AML-193 (cell line): ENCODE measurements at places on chromosomes 13 and 19.

- DNase-seq, result no peak
Observed at GRCh38 chr19:56769650-56770049, 70.9 kb downstream of the PEG3 start.

GRCh38 chr19:30775956-30776355 lies 403.8 kb downstream of the ZNF536 start:
- no peak for DNase-seq

DNA sequence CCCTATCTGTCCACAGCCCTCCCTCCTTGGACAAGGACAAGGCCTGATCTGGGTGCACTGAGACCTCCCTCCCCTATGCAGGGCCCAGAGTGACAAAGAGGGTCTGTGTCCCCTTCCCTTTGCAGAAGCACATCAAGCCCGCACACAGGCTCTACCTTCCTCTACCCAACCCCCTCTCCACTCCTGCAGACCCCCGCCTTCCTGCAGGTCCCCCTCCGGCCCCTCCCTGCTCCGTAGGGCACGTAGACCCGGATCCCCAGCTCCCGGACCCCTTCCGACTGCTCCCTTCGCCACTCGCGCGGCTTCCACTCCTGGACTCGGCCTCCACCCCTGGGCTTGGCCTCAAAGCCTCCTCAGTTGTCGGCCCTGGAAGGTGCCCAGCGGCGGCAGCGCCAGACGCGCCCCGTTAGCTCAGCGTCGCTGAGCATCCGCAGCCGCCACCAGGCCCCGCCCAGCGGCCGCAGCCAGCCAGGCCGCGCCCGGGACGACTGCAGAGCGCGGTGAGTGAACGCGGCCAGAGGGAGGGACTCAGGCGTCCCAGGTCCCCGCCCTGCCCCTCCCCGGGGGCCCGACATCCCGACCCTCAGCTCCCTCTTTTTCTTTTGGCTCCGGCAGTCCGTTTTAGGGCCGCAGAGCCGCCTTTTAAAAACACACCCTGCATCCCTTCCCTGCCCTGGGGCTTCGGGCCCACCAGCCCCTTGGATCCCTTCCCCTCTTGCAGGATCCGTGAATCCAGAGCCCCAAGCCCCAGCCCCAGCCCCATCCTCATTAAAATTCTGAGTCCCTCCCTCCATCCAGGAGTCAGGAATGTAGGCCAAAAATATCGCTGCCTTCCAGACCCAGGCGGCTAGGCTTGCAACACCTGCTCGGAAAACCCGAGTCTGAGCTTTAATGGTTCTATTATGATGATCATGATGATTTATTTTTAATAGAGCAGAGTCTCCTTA lies 1.5 kb upstream of the MYADM start:
- peak; percentile 27 for DNase-seq

DNA sequence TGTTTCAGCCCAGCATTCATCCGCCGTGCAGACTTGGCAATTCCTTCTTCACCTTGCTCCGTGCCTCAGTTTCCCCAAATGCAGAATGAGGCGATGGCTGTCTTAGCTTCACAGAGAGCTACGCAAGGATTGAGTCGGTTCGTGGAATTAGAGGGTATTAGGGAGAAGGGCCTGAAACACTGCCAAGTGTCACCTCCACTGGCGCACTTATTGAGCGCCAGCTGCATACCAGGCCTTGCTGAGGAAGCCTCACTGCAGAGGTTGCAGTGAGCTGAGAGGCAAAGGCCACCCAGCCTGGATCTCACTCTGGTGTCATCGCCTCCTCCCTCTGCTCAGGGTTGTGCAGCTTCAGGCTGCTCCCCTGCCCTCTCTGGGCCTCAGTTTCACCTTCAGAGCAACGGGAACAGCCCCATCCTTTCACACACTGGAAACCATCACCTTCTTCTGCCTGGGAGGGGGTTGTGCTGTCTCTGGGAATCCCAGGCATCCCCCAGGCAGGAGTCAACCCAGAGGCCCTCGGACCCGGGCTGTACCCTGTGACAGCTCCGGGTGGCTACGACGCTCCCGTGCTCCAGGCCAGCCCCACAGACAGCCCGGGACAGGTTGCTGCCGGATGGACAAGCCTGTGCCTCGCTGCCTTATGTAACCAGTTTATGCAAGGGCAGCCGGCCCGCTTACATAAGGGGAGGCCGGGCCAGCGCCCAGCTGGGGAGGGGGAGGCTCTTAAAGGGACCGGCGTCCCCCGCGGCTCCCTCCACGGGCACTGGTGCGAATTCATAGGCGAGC lies 31.9 kb downstream of the NFIC start:
- no peak for DNase-seq

DNA sequence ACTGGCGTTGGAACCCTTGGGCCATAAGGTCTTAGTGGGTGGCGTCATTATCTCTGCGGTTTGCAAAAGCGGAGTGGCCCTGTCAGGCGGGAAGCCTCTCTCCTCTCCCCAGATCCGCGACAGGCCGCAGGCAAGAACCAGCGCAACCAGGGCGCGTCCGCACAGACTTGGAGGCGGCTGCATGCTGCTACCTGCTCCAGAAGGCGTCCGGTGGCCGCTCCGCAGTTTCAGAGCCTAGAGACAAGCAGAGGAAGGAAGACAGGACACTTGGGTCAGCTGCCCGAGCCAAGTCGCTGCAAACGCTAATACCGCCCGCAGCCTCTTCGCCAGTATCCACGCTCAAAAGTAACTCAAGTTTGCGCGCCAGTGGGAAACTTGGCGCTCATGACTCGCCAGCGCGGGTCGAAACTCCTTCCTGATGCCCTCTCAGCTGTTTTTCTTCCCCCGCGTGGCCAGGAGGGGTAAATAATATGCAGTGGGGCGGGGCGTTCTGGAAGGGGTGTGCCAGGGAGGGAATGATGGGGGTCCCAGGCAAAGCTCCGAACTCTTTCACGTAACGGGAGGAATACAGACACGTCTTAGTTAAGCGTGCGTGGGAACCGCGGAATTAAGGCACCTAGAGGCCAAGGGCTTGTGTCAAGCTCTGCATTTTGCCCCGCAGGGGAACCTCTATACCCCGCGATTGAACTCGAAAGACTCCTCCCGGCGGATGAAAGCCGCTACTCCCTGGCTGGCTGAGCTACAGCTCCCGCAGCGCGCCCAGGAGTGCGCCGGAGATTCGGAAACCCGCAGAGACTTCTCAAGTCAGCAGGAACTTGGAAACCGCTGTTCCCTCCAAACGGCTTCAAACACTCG lies at the start of gene EDNRB:
TSS of gene EDNRB (minus strand) at position 441 of the 855 bp plus-strand sequence. CDS start at position 183, 258 bp downstream.
- DNase-seq, result no peak

DNA sequence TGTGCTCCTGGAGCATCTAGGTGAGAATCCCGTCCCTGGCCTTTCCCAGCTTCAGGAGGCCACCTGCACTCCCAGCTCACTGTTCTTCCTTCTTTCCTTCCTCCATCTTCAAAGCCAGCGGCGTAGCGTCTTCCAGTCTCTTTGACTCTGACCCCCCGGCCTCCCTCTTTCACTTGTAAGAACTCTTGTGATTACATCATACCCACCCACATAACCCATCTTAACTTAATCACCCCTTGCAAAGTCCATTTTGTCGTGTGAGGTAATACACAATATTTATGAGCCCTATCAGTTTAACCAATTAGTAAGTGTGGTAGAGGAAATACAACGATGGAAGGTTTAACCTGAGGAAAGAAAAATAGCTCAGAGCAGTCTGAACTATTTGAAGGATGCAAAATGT lies 4.6 kb upstream of the CDC16 start:
- no peak for DNase-seq

- no peak for DNase-seq
Observed at GRCh38 chr19:14203177-14203576, 2.8 kb downstream of the ADGRL1 start.

GRCh38 chr13:89755729-89756492 lies 1591.6 kb upstream of the MIR17HG start:
- peak; percentile 58 for DNase-seq

- no peak for DNase-seq
Observed at GRCh38 chr13:98507282-98507797, 69.6 kb downstream of the STK24 start.

GRCh38 chr13:42279080-42279479 lies 7.1 kb downstream of the AKAP11 start:
- DNase-seq, result peak; percentile 29

DNA sequence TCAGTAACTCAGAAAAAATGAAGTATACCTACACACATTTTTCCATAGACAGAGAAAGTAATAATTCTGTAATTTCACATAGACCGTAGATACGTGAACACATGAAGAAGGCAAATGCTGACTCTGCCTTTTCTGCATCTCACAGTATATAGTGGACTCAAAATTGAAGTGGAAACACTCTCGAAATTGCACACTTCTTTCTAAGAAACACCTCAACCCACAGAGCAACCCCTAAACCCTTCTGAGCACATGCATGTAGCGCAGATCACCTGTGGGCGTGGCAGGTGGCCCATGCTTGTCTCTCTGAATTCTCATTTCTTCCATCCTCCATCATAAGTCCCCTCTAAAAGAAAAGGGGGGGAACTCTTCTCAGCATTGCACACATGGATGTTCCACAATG lies 34.7 kb downstream of the COL4A1 start:
- DNase-seq, result no peak

GRCh38 chr13:35477386-35477946 lies 977 bp upstream of the MAB21L1 start:
- no peak for DNase-seq

GRCh38 chr13:99314640-99315176 lies 7.5 kb upstream of the GPR183 start:
- DNase-seq, result no peak

DNA sequence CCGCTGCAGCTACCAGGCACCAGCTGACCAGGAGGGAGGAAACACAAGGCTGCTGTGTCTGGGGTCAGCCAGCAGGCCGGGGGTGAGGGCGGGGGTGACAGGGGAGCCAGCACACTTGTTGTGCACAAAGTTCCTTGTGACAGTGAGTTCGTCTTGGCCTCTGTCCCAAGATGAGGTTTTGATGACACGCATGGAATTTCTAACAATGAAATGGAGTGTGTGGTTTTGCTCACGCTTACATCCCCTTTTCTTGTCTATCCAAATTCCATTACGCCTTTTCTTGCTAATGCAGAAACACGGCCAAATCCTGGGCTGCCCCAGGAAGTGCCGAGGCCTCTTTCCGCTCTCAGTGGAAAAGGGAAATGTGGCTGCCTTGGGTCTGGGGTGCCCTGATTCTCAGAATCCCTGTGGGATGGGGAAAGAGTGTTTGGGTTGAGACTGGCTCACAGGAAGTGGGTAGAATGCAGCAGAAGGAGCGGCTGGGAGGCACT lies 73.8 kb downstream of the GADD45B start:
- peak; percentile 73 for DNase-seq

GRCh38 chr13:75836441-75836840 lies 200.3 kb downstream of the LMO7 start:
- no peak for DNase-seq

DNA sequence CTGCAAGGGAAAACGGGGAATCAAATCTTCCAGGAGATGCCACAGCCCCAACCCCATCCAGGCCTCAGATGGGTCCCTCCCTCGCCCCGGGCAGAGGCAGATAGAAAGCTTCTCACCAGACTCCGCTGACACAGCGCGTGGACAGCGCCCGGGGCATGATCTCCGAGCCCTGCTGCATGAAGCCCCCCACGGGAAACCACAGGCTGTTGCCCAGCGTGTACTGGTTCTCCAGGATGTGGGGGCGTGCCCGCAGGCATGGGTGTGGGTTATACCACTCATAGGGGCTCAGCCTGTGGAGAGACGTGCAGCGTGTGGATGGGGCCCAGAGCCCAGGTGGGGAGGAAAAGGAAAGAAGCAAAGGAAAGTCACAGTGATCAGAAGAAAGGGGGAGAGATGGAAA lies 27.2 kb upstream of the ATP1A3 start:
- no peak for DNase-seq

DNA sequence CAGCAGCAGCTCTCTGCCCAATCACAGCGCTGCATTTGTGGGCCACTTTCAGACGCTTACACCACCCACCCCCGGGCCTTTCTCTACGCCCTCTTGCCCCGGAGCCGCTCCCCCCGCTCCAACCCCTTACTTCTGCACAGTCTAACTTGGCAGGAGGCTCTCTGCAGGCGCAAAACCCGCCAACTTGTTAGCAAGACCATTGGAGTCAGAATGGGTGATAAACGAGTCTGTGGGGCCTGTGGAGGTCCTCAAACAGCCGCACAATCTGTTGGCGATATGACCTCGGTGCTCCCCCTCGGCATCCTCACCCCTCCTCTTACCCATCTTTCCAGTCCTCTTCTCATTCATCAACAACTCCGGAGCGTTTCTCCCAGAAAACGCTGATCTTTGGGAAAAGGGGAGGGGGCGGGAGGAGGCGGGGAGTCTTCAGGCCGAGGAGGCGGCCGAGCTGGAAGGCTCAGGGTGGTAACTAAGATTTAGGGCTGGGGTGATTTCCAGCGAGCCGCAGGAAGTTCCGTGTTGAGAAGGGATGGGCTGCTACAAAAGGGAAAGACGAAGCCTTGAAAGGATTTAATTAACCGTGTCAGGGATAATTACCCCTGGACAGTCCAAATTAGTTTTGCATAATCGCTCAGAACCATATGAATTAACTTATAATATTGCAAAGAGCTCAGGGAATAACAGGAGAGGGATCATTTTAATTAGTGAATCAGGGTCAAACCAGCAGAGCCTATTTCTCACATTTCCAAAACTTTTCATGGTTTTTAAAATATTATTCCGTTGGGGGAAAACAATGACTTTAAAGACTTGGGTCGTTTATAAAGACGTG lies 4.1 kb downstream of the SOX21 start:
- no peak for DNase-seq

DNA sequence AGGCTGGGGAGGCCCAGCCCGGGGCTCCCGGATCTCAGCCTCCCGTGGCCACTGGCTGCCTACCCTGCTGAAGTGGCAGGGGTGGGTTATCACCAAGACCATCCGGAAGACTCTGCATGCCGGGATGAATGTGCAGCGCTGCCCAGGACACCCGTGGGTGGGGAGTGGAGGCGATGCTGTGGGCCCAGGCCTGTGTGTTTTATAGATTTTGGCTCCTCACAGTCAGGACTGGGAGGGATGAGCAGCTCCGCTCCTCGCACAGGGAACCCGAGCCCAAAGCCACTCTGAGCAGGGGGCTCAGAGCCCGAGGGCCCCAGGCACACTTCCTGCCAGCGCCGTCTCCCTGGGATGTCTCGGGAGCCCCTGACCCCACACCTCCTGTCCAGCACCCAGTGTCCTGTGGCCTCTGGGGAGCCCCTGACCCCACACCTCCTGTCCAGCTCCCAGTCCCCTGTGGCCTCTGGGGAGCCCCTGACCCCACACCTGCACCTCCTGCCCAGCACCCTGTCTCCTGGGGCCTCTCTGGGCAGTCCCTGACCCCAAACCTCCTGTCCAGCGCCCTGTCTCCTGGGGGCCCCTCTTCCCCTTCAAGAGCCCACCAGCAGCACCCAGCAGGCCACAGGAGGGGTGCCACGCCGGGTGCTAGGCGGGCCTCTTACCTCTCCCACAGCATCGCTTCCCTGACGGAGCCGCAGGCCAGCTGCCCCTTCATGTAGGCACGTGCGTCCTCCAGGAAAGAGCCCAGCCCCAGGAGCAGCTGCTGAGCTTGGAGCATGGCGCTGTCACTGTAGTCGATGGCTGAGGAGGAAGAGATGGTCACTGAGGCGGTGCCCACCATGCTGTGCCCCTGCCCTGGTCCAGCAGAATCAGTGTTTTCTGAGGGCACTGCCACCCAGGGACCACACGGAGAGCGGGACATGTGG lies 31.4 kb downstream of the NAXD start:
- DNase-seq, result no peak

- no peak for DNase-seq
Observed at GRCh38 chr19:7550987-7551761, 15.7 kb downstream of the PNPLA6 start.

GRCh38 chr19:33602576-33603204 lies 19.1 kb upstream of the CHST8 start:
- DNase-seq, result no peak
